Hematopoietic multipotent progenitor cell (in vitro differentiated cells): ENCODE measurements at places on chromosomes 1 and 21. TPM values are rescaled to one million over a fixed set of nuclear protein-coding genes. Genes with fewer than 3 reads are reported as not detected.

DNA sequence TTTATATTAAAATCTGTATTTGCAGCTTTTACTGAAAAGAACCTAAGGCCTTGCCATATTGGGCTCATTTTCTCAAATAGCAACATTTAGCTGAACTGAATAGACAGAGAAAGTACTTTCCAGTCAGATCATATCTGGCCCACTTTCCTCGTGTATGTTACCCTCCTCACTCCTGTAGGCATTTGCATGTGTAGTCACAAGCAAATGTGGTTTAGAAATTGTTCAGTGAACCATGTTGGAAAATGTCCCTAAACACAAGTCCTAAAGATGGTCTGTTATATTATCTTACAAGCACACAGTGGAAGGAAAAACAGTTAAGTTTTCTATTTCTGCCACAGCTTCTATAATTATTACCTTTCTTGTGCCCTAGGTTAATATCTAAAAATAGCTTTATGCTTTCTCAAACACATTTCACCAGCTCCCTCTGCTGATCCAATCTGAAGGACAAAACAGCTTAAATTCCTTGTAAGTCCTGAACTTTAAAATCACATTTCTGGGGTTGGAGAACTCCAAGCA lies 606 bp upstream of the FMO4 start:
- no peak for DNase-seq

Gene MAP3K7CL
- total RNA-seq: 4.3 TPM

Gene COL8A2
- total RNA-seq: 0.81 TPM

Gene HES3
- total RNA-seq: not detected

Gene TBX15
- total RNA-seq: under 0.01 TPM

DNA sequence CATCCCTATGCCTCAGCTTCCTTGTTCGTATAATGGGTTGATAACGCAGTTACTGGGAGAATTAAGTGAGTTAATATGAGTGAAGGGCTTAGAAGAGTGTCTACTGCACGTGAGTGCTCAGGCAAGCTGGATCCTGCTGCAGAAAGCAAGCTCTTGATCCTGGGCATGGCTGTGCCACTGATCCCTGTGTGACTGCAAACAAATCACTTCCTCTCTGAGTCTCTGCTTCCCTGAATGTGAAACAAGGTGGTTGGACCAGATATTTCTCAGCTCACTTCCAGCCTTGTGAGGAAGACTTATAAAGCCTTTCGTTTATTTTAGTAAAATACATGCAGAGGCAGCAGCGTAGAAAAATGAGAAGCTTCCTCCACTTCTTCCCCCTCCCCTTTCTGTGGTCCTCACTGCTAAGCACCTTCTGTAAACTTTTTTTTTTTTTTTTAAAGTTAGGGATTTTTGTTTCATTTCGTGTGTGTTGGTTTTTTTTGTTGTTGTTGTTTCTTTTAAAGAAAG lies 13.8 kb downstream of the PSEN2 start:
- DNase-seq: no peak

Gene NBPF14
- total RNA-seq: 47.4 TPM

DNA sequence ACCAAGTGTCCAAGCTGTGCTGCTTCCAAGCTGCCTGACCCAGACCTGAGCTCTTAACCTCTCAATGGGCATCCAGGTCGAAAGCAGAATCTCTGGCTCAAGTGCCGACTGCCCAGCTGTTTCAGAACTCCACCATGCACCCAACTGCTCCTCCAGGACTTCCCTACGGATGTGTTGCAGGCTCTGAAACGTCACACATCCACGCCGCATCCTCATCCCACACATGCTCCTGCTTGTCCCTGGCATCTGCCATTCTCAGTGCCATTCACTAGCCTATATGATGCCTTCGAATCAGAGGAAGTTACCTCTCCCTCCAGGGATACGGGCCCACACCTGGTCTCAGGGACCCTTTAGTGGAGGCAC lies 11.2 kb downstream of the PDZK1IP1 start:
- no peak for DNase-seq

GRCh38 chr1:64137412-64137803 lies 66.0 kb upstream of the UBE2U start:
- no peak for DNase-seq
